Naive B cell (primary cell): ENCODE measurements at places on chromosomes 11 and 22. TPM values are rescaled to one million over a fixed set of nuclear protein-coding genes. Genes with fewer than 3 reads are reported as not detected.

The CLCF1 gene
- 6.6 TPM for polyA plus RNA-seq

The LAYN gene
- polyA plus RNA-seq: not detected

The GLYAT gene
- polyA plus RNA-seq: not detected

The FERMT3 gene
- polyA plus RNA-seq: 148 TPM

The BDNF gene
- polyA plus RNA-seq: not detected

The RFPL3 gene
- not detected for polyA plus RNA-seq

The OR2AT4 gene
- polyA plus RNA-seq: not detected

The JOSD1 gene
- 8.8 TPM for polyA plus RNA-seq

The MMP11 gene
- 15.2 TPM for polyA plus RNA-seq

The VPREB3 gene
- polyA plus RNA-seq: 1,186 TPM

The DMC1 gene
- not detected for polyA plus RNA-seq

The OR52N4 gene
- polyA plus RNA-seq: not detected

The FOXR1 gene
- not detected for polyA plus RNA-seq

The APOBEC3B gene
- 0.49 TPM for polyA plus RNA-seq

The ALKBH8 gene
- polyA plus RNA-seq: 13.0 TPM

The RIBC2 gene
- not detected for polyA plus RNA-seq

The KCTD14 gene
- polyA plus RNA-seq: not detected

The PHOX2A gene
- polyA plus RNA-seq: not detected

The SLC22A25 gene
- not detected for polyA plus RNA-seq

The OR52A1 gene
- not detected for polyA plus RNA-seq

The POU2AF3 gene
- polyA plus RNA-seq: not detected

The LDHAL6A gene
- polyA plus RNA-seq: not detected

The OR51B5 gene
- polyA plus RNA-seq: not detected
